ENCODE measurements at places on chromosomes 3 and 15. TPM values are rescaled to one million over a fixed set of nuclear protein-coding genes. Genes with fewer than 3 reads are reported as not detected.

Gene CLEC3B
- 28.8 TPM for total RNA-seq

Gene RBP2
- not detected for total RNA-seq

Gene CCK
- total RNA-seq: 0.19 TPM

Gene FRMD4B
- 18.0 TPM for total RNA-seq

Gene IQCF5
- not detected for total RNA-seq

Gene GOLGA6A
- not detected for total RNA-seq

Gene MAP3K13
- total RNA-seq: 17.6 TPM

Gene C3orf20
- total RNA-seq: 0.13 TPM

Gene FAM81A
- total RNA-seq: 0.25 TPM
